ENCODE measurements at places on chromosomes 1 and 21.

DNA sequence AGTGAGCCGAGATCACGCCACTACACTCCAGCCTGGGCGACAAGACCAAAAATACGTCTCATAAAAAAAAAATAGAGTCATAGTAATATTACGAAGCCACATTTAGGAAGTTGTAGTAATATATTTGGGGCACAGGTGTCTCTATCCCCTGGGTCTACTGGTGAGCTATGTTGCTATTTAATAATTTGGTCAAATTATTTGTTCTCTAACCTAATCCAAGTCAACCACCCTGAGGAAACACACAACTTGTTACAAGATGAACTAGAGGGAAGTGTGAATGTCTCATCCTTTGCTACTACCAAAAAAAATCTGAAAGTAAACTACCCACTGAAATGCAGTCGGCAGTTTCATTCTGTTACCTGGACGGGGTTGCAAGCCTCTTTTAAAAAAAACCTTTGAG, 35.3 kb downstream of the RGS8 start:
- DNase-seq, result no peak

- DNase-seq, result no peak
These were observed 168.5 kb downstream of the PSMG1 start for GRCh38 chr21:39014747-39015146.

GRCh38 chr1:247443641-247444040, 14.3 kb downstream of the OR2B11 start:
- DNase-seq, result no peak

GRCh38 chr1:222014001-222014400, 272.1 kb upstream of the DUSP10 start:
- no peak for DNase-seq

- no peak for DNase-seq
These were observed 169.5 kb downstream of the VAV3 start for GRCh38 chr1:107795441-107795840.

DNA sequence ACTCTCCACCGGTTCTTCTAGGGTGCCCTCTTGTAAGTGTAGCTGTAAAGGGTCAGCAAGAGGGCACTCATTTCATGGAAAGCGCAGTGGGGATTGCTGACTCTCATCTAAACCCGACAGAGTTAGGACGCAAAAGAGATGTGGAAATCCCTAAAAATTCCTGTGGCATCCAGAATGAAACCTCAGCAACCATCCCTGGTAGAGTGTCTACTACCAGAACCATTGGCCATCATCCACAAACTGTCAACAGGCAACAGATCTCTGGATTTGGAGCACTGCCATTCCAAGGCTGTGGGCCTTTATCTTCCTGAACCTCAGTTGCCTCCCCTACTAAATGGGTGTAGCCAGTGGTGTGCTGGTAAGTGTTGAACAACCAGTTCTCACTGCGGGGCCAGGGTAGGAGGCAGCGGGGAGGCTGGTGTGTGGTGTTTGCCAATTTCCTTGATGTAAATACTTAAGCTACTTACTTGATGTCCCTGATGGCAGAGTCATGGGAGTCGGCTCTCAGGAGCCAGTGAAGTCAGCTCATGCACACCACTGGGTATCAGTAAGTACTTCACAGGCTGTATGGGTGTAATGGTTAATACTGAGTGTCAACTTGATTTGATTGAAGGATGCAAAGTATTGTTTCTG, 195.8 kb downstream of the KAZN start:
- no peak for DNase-seq

- no peak for DNase-seq
These were observed 39.7 kb upstream of the TRIM67 start for GRCh38 chr1:231122143-231122542.

GRCh38 chr1:198556971-198557370, 16.5 kb upstream of the ATP6V1G3 start:
- DNase-seq, result no peak

DNA sequence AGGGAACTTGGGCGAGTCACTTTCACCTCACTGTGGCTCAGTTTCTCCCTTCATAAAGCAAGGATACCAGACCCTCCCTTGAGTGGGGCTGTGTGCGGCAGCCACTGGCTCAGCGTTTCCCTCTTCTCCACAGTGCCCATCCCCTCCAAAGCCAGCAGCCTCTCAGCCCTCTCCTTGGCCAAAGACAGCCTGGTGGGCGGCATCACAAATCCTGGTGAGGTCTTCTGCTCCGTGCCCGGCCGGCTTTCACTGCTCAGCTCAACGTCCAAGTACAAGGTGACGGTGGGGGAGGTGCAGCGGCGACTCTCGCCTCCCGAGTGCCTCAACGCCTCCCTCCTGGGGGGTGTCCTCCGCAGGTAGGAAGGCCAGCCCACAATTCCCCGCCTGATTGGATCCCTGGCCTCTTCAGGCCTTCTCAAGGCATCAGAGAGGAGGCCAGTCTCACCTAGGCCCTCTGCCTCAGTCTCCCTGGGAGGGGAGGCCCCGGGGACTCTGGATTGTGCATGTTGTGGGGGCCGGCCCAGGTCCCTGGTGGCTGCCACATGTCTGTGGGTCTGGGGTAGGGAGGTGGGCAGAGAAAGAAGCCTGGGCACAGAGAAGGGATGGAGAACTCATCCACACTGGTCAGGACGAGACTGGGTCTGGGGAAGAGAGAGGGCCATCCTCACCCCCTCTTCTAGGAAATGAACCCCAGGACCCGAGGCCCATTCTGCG, 15.2 kb downstream of the TFAP2E start:
- DNase-seq, result no peak

- no peak for DNase-seq
These were observed 62.4 kb upstream of the FAM3B start for GRCh38 chr21:41254090-41254700.

- DNase-seq, result no peak
These were observed 182.1 kb upstream of the ADAMTS5 start for GRCh38 chr21:27149034-27149433.

- no peak for DNase-seq
These were observed 126.2 kb downstream of the NRDC start for GRCh38 chr1:51752073-51752948.

DNA sequence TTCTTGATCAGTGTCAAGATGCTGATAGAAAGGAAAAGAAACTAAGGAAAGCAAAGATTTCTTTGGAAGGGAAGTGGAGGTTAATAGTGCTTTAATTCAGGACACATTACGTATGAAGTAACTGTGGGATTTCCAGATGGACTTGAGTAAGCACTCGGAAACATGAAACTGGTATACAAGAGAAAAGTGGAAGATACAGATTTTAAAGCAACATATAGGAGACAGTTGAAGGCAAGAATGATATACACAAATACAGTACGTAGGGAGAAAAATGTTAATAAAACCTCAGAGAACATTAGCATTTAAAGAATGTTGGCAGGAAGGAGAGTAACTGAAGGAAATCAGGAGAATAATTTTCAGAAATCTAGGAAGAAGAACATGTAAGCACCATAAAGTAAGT, 730.9 kb upstream of the ADGRL2 start:
- DNase-seq, result no peak

GRCh38 chr1:176656257-176656995, 193.5 kb downstream of the PAPPA2 start:
- DNase-seq, result no peak

DNA sequence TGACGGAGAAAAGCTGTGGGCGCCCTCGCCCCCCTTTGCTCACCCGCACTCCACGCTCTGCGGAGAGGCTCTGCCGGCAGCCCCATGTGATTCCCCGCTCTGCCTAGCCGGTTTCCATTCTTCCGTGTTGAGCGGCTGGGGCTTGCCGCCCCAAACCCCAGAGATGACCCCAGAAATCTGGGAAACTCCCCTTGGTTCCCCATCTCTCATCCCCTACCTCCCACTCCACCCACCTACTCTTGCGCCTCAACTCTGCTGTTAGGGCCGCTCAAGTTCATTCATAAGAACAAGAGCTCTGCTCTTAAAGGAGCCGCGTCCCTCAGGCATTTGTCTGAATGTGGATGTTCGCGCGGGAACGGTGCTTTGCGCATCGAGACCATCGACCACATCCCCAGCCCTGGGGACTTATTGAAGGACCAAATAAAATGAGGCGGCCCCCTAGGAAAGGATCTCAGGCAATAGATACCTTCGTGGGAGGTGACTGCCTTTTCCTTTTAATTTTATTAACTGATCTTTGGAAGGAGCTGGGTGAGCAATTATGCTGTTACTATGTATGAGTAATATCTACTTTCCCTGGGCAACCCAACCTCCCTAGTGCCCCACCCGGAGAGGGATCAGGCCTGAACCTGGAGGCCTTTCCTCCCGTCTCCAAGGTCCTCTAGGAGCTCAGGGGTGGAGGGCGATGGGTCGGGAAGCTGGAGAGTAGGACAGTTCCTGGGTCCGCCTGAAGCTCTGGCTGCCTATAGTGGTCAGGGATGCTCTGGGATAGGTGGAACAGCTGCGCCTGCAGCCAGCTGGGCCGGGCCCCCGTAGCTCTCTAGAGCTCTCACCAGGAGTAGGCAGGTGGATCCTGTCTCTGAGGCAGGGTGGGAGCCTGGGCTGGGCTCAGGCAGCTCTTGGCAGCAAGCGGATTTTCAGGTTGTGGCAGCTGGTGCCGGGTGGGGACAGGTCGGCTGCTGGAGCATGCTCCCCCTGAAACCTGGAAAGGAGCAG, 898 bp downstream of the MFSD2A start:
- DNase-seq, result no peak

DNA sequence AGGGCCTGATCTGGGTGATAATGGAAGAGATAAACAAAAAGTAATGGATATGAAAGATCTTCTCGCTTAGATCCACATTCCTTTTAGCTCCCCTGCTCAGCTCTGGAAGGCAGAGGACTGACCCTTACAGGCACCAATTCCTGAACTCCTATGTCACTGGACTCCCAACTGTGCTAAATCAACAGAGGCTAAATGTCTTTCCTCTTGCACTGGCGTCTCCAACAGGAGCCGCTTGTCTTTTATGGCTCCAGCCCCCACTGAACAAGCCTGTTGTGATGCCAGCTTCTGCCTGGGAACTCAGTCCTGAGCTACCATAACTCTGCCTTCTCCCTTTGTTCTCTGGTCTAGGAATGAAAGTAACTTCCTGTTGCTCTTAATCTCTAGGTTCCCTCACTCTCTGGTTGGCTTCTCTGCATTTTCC, 142.1 kb upstream of the COL11A1 start:
- no peak for DNase-seq

DNA sequence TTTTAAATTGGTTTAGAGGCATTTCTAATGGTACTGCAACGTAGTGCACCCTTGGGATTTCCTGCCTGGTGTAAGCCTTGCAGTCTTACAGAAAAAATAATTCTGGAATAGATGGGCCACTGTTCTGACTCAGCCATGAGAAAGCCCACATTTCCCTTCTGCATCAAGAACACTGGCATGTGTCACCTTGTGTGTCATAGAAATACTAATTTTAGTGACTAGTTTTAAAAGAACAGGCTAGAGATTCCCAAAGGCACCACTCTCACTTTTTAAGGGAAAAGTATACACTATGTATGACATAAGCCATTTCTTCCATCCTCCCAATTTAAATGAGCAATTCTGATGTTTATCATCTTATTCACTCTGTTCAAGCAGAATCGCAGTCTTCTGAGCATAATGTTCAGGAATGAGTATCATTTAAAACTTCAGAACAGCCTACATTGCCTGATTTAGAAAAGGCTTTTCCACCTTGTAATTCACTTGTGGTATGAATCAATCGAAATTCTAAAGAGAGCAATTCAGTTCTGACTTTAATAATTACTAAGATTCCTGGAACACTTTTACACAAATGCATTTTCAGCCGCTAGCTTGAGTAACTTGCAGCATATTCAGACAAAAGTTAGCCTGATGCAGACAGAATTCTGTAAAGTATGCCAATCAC, 18.8 kb downstream of the RGS13 start:
- DNase-seq, result no peak

DNA sequence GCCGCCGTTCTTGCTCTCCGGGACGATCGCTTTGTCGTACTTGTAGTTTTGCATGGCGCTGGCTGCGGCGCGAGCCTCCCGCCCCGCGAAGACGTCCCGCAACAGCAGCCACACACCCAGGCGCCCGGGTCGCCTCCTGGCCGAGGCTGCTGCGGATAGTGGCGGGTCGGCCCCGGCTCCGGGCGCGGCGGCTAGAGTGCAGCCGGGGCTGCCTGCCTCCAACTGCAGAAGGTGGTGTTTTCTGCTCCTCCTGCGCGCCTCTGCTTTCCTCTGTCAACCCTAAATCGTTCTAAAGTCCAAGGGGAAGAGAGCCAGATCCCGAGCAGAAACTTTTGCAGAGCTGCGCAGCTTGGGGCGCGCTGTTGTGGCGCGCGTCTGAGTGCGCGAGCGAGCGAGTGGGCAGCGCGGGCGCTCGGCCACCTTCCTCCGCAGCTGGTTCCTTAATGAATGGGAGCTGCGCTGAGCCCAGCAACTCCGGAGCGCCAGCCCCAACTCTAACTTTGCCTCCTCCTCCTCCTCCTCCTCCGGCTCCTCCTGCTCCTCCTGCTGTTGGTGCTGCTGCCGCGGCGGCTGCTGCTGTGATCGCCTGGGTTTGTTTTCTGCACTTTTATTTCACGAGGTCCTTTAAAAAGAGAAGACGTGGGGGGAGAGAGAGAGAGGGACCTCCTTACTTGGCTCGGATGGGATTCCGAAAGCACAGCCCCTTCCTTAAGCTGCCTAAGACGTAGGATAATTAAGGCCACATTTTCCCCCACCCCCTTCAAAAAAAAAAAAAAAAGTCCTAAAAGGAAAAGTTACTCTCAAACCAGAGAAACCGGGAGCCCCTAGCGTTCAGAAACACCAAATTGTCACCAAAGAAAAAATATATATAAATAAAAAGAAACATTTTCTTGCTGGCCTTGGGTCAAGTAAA, at the start of gene PLPP3:
PLPP3 (minus strand) TSS at position 601 of the 913 bp plus-strand sequence; CDS start at position 54, 547 bp downstream.
- peak; percentile 78 for DNase-seq

DNA sequence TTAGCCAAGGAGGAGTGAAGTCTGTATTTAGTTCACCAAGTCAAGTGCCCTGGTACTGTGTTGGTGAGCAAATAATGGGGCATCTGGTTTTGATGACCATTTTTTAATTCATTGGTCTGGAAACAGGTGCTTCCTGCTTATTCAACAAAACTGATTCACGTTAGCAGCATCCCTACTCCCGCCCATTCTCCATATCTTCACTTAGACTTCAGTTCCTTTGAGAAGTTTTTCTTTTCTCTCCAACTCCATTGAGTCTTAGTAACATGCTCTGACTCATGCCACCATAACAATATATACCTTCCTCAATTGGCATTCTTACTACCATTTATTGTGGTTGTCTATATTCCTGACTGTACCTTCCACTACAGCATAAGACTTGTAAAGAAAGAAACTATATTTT, 468.9 kb downstream of the DPYD start:
- no peak for DNase-seq

DNA sequence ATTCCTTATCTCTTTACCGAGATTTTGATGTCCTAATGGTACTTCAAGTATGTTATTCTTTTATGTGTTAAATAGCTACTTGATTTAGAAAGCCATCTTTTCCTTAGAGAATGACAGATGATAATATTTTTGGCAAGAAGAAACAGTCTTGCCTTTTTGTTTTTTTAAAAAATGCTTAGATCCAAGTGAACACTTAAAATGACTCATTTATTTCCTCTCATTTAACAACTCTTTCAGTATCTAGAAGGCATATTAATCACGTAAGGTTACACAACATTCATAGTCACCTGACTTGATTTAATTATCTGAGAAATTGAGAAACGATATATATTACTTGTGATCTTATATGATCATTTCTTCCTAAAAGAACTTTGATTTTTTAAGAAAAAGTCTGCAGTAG, 52.4 kb downstream of the SUCO start:
- no peak for DNase-seq

Measured in hypothalamus (tissue), 51 donors.